NCI-H1105 (cell line): ENCODE measurements at places on chromosomes 5 and 9.
A peak's percentile ranks its signal among the peaks of the same experiment; 100 is the strongest.

DNA sequence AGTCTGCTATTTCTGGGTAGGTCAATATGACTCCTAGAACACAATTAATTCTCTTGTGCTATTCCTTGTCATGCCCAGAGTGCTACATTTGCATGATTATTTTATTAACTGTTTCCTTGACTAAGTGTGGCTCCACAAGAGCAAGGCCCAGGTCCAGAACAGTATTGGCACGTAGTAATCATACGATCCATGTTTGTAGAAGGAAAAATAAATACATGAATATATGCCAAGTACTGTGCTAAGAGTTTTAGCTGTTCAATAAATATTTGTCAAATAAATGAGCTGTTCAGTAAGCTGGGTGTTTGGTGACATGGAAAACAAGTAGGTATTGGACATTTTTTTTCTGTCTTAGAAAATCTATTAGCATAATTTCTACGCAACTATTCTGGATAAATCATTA lies 995.9 kb downstream of the MAT2B start:
- no peak for DNase-seq

DNA sequence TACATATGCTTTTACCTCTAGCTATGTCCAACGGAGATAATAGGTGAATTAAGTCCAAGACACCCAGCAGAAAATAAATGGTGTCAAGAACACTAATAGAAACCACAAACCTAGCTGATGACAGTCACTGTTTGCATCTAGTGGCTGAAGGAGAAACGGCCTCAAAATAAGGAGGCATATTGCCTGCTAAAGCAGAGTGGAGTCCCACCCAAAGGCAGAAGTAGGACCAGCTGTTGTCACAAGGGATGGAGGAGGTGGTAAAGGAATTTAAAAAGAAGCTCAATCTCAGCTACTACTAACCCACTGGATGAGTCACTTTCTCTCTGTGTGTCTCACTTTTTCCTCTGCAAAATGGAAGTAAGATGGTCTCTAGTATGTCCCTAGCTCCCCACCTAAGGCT lies 224.3 kb downstream of the GRIA1 start:
- no peak for DNase-seq

GRCh38 chr9:80732506-80732905 lies 956.8 kb downstream of the TLE1 start:
- DNase-seq, result no peak

DNA sequence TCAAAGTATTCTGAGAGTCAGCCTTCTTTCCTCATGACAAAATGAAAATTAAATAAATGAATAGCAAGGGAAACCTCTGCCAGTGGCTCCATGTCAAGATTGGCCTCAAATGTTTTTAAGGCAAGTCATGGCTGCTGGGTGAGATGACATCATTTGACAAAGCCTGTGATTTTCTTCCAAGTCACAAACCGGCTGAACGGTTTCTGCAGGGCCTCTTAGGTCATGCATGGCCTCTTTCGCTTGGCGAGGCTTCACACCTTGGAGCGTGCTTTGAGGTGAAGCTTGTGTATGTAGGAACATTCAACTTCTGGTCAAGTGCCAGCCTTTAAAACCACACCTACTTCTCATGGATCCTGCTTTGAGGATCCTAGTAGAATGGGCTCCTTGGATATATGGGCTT lies 161.0 kb upstream of the ZNF618 start:
- DNase-seq, result no peak

DNA sequence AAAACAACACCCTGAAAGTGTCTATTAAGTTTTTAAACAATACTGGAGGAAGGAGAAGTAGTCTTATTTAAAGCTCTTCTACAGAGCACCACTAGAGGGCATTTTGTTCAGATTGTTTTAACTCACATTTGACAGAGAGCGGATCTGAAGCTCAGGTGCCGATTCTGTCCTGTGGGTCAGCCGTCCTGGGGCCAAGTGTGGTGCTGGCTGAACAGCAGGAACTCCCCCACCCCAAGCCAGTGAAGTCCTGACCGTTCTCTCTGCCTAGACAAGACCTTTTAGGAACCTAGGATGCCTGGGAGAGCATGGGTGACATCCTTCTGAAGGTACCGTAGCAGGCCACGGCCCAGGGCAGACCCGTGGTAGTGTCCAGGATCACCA lies 3.9 kb downstream of the EXOC3 start:
- peak; percentile 15 for DNase-seq

GRCh38 chr5:73952872-73953271 lies 326.9 kb downstream of the ARHGEF28 start:
- DNase-seq, result no peak

DNA sequence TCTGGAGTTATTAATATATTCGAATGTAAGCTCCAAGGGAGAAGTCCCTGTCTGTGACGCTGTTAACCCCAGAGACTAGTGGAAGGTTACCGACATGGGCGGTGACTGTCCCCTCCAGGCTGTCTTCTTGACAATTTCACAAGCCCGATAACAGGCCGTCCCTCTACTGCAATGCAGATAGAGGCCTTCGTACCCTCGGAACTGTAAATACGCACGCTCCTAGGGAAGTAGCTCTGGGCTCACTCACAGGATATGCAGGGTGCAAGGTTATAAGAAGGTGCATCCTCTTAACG lies 680 bp upstream of the RFK start:
- peak; percentile 48 for DNase-seq

- DNase-seq, result no peak
Measured at GRCh38 chr5:11148810-11149539, 387.9 kb upstream of the DAP start.
